Endodermal cell (in vitro differentiated cells): ENCODE measurements at places on chromosomes 7 and 10. TPM values are rescaled to one million over a fixed set of nuclear protein-coding genes. Genes with fewer than 3 reads are reported as not detected.

GRCh38 chr7:92714767-92715166 is 121.6 kb downstream of the CDK6 start:
- no peak for DNase-seq
- H3K36me3 ChIP-seq: peaks cover 10% of the 10 kb centered on the region
- no peak overlapping the region for H3K27ac ChIP-seq
- H3K27me3 ChIP-seq: no peaks in the 10 kb centered on the region
- H3K4me3 ChIP-seq: no peak overlapping the region

GRCh38 chr10:109871476-109871875 is 51.8 kb downstream of the XPNPEP1 start:
- H3K4me3 ChIP-seq: no peak overlapping the region
- H3K36me3 ChIP-seq: peaks cover 85% of the 10 kb centered on the region
- DNase-seq: peak; percentile 20
- no peaks in the 10 kb centered on the region for H3K27me3 ChIP-seq

The VAX1 gene
- total RNA-seq: 2.0 to 3.5 TPM (median 3.4 TPM) in 3 replicates

DNA sequence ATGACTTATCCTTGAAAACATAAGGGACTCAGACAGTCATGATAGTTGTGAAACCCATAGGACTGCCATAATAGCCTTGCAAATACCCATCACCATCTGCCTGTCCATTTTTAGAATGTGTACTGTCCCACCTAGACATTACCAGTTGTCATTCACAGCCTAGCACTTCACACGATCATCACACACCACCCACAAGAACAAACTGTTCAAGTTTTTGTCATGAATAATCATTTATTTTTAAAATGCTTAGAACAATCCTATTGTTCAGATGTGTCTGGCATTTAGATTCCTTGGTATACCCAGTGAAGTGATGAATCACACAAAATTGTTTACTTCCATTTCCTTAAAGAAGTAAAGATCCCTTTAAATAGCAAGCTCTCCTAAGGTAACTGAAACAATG is 46.6 kb downstream of the CCDC3 start:
- H3K4me3 ChIP-seq: no peak overlapping the region
- no peaks in the 10 kb centered on the region for H3K27me3 ChIP-seq
- no peaks in the 10 kb centered on the region for H3K4me1 ChIP-seq
- H3K27ac ChIP-seq: no peak overlapping the region

The KIN gene
- total RNA-seq: 16.2 and 17.9 TPM in 2 replicates

DNA sequence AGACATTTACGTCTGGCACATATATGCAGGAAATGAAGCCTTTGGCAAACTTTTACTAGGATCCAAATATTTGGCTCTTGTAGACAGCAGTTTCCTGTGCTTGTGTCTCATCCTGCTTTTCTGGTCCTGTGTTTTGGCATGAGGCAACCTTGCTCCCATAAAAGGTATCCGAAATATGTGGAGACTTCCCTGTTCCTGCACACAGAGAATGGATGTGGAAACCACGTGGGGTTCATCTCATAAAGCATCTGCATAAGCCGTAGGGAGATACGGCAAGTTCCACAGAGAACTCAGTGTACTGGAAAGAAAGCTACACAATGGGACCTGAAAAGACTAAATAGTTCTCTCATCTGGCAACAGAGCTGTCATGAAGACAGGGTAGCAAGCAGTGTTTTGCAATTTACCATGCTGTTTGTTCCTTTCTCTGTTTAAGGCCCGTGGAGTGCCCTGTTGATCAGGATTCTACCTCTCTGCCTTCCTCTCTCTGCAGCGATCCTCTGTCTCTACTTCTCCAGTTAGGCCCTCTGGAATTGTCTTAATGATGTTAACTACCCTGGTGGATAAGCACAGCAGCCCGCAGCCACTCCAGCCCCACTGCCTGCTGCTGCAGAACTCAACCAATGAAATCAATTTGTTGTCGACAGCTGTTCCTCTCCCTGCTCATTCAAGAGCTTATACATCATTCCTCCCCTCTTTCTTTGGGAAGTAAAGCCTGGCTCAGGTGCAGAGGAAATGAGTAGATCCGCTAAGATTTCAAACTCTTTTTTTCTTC is 293.6 kb downstream of the CSTF2T start:
- H3K27ac ChIP-seq: no peak overlapping the region
- H3K4me3 ChIP-seq: no peak overlapping the region
- H3K27me3 ChIP-seq: no peaks in the 10 kb centered on the region
- H3K36me3 ChIP-seq: no peaks in the 10 kb centered on the region

The ATRNL1 gene
- 8.0 to 12.5 TPM (median 10.6 TPM) in 3 replicates for total RNA-seq

DNA sequence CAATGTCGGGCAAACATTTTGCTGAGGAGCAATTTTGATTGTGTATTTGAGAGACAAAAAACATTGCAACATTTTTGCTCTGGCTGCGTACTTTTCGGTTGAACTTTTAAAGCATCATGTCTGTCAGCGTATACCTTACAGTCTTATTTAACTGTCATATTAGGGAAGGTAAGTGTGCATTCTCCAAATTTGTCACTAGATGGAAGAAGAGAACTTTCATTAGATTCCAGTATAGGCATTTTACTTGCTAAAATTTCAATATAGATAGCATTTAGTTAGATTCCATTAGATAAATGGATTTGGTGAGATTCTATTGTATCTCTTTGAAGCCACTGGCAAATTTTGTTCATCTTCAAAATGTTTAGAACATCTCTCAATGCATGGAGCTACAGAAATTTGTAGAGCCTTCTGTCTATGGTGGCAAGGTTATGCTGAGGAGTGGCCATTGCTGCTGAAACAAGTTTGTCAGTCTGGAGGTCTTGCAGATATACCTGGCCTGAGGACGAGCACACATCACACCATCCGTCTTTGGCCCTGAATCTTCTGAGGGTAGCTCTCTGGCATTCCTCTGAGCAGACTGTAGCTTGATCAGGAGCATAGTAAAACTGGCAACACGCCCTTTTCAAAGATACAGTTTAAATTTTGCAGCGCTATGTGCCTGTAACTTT is 437.5 kb upstream of the MBL2 start:
- H3K4me3 ChIP-seq: no peak overlapping the region
- H3K27ac ChIP-seq: no peak overlapping the region
- H3K36me3 ChIP-seq: no peaks in the 10 kb centered on the region
- DNase-seq: peak; percentile 55
- H3K4me1 ChIP-seq: no peaks in the 10 kb centered on the region

GRCh38 chr10:114871379-114871778 is 49.8 kb downstream of the FHIP2A start:
- H3K36me3 ChIP-seq: no peaks in the 10 kb centered on the region
- DNase-seq: no peak
- no peak overlapping the region for H3K27ac ChIP-seq
- no peak overlapping the region for H3K4me3 ChIP-seq
- H3K27me3 ChIP-seq: no peaks in the 10 kb centered on the region
- H3K4me1 ChIP-seq: no peaks in the 10 kb centered on the region

DNA sequence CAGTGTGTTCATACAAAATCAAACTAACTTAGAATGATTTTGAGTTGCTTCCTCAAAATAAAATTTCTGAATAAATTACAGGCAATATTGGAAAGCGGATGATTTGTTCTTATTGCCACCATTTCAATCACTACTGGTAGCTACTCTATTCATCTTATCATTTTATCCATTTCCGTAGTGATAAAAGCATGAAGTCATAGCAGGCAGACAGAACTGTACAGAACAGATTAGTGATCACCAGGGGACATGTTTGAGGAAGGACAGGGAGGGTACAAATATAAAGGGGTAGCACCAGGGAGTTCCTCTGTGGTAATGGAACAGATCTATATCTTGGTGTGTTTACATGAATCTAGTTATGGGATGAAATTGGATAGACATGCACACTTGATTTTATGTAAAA is 138.5 kb downstream of the WNT2 start:
- no peak overlapping the region for H3K27ac ChIP-seq
- H3K4me1 ChIP-seq: no peaks in the 10 kb centered on the region
- H3K27me3 ChIP-seq: no peaks in the 10 kb centered on the region
- no peak overlapping the region for H3K4me3 ChIP-seq

The SEMA3E gene
- total RNA-seq: 294 and 339 TPM in 2 replicates

DNA sequence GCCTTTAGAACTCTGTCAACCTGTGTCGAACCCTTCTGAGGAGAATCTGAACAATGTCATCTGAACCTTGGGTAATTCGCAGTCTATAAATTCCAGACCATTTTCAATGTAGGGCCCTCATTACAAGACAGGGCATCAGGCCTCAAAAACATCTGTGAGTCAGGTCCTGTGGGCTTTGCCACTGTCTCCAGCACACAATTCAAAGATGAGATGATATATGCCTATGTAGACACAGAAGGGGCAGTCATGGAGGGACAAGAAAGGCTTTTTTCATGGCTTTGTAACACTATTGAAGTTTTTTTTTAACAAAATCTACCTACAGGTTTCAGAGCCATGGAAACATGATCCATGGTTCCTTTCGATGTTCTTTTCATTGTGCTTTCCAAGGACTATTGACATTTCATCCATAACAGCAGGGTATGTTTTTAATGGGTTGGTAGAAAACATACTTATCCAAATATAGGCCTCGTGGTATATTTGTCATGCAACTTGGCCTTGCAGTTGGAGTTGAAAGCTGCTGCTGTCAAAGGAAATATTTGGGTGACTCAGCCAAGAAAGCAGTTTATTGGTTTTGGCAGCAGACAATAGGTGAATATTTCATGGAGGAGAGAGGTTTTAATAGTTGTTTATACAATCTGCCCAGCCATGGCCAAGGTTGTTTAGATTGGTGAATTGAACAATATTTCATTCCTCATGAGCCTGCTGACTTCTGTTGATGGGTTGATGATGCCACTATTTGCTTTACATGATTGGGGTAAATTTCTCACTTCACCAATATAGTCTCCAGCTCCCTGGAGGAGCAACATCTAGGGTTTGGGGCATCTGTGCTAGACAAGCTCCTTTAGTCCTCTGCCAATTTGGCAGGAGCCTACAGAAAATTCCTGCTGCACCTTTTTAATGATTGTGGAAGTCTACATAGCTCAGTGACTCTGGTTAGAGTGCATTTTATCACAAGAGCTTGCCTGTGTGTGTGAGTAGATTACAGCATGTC is 158.4 kb upstream of the TMEM72 start:
- no peak overlapping the region for H3K27ac ChIP-seq
- DNase-seq: no peak

DNA sequence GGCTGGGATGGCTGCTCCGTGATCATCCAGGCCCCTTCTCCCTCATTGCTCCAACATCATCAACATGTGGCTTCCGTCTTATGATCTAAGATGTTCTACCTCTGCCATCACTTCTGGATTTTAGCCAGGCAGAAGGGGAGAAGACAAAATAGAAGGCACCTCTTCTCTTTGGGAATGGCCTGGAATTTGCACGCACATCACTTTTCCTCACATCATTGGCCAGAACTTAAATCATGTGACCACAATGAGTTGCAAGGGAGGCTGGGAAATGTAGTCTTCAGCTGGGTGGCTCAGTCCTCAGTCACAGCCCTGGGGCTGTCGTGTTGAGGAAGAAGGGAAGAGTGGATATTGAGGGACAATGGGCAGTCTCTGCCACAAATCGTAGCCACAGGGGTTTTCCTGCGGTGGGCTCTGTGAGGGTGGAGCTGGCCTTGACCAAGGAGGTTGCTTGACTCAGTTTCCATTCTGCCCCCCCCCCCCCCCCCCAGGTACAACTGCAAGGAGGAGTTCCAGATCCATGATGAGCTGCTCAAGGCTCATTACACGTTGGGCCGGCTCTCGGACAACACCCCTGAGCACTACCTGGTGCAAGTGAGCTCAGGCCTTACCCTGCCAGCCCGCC is 50.3 kb downstream of the PALD1 start:
- H3K4me3 ChIP-seq: no peak overlapping the region
- peak; percentile 82 for DNase-seq
- no peak overlapping the region for H3K27ac ChIP-seq

The SMO gene
- total RNA-seq: 68.5 and 75.5 TPM in 2 replicates

DNA sequence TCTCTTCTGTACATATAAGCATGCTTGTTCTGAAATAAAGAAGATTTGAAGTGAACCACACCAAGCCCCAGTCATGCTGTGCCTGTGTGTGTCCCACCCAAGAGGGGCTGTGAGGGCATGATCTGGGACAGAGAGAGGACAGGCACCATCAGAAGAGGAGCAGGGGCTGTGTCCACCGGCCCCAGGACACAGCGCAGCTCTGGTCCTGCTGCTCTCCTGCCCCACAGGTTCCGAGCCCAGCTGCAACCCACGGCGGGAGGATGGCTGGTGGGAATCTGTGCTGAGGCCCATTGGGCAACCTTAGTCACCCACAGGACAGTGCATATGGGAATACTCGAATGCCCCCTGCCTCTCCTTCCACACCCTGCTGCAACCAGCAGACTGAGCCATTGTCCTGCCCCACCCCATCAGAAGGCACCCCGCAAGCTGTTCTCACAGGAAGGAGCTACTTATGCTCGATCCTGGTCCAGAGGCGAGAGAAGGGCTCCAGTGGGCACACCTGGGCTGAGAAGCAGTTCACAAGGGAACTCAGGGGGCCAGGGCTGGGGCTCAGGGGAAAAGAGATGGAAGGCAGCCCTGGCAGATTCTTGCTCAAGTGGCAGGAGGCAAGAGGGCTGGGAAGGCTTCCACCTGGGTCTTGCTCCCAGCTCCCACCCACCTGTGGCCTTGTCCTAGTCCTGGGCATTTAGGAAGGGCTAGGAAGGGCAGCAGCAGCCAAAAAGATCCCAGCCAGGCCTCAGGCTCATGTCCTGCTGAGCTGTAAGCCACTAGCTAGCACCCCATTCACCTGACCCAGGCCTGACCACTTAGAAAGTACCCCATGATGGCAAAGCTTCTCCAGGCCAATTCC is 31.9 kb downstream of the LDB3 start:
- H3K27me3 ChIP-seq: no peaks in the 10 kb centered on the region
- no peak overlapping the region for H3K27ac ChIP-seq
- H3K4me1 ChIP-seq: no peaks in the 10 kb centered on the region
- H3K4me3 ChIP-seq: no peak overlapping the region
- no peak for DNase-seq

The TCERG1L gene
- total RNA-seq: 0.66 to 1.9 TPM (median 1.6 TPM) in 3 replicates

DNA sequence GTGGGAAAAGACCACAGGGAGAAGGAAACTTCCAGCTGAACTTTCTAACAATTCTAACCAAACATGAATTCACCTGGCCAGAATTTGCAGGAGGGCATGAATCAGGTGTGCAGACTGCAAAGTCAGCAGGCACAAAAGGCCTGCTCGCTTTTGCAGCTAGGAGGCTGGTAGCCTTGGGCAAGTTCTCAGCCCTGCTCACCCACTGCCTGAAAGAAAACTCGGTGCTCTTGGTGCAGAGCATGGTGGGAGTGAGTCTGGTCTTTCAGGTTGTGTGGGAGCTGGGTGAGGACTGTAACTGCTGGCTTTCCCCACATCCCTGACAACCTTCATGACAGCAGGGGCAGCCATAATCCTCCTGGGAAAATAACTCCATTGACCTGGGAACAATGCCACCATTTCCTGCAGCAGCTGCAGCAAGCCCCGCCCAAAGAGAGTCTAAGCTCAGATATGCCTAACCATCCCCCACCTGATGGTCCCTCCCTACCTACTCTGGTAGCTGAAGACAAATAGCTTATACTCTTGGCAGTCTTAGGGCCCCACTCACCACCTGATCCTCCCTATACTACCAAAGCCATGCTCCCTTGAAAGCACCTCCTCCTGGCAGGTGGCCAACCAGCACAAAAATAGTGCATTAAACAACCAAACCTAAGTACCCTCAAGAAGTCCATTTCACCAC is 31.6 kb downstream of the ZNF117 start:
- no peaks in the 10 kb centered on the region for H3K4me1 ChIP-seq
- H3K36me3 ChIP-seq: no peaks in the 10 kb centered on the region
- H3K27me3 ChIP-seq: no peaks in the 10 kb centered on the region
- peak; percentile 65 for DNase-seq
- H3K27ac ChIP-seq: no peak overlapping the region
- H3K4me3 ChIP-seq: peak overlapping the region; percentile 40
